RWPE2 (cell line): ENCODE measurements at places on chromosomes 5 and 9.

GRCh38 chr9:34568133-34568532 lies 21.4 kb downstream of the CNTFR start:
- H3K27ac ChIP-seq: no peak overlapping the region
- no peak overlapping the region for H3K4me3 ChIP-seq
- no peak for DNase-seq
- H3K36me3 ChIP-seq: no peaks in the 10 kb centered on the region

DNA sequence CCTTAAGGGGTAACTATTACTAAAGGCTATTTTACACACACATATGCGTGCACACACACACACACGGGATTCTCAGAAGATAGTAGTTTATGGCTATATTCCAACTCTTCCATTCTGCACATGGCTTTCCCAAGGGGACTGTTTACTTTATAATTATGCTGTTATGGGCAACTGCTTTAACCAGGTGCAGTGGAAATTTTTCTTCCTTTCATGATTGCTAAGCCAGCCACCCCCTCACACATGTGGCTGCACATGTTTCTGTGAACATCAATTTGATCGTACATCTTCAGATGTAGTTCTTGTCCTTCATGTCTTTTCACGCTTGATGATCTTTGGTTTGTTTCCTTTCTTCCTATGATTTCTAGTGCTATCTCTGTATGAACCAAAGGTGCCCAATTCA lies 37.0 kb downstream of the MRPS30 start:
- H3K4me3 ChIP-seq: no peak overlapping the region
- no peak overlapping the region for H3K27ac ChIP-seq
- no peaks in the 10 kb centered on the region for H3K36me3 ChIP-seq
- DNase-seq: no peak

DNA sequence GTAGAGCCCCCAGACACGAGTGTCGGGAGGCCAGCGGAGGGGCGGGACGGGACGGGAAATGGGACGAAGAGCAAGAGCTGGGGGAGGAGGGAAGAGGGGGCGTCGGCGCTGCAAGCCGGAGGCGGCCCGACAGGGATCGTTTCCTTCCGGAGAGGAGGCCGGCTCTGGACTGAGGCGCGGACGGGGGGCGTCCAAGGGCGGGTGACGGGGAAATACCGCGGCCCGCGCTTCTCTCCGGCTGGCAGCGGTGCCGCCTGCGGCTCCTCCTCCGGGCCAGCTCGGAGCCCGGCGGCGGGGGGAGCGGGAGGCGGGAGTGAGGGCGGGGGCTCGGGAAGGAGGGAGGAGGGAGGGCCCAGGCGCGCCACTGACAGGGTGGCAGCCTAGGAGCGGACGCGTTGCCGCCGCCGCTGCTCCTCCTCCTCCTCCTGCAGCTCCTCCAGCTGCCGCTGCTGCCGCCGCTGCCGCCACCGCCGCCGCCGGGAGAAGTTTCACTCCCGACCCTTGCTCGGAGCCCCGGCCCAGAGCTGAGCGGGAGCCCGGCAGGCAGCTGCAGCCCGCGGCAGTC lies at the start of gene CHSY3:
Gene CHSY3 (plus strand): TSS at position 364 of the 565 bp plus-strand sequence.
- H3K27me3 ChIP-seq: peaks cover 36% of the 10 kb centered on the region
- H3K4me1 ChIP-seq: peaks cover 5% of the 10 kb centered on the region
- peak within 1 kb of the TSS; percentile 41 for H3K4me3 ChIP-seq
- no peak within 1 kb of the TSS for H3K27ac ChIP-seq
- no peaks in the 10 kb centered on the region for H3K36me3 ChIP-seq
- DNase-seq: peak; percentile 88

DNA sequence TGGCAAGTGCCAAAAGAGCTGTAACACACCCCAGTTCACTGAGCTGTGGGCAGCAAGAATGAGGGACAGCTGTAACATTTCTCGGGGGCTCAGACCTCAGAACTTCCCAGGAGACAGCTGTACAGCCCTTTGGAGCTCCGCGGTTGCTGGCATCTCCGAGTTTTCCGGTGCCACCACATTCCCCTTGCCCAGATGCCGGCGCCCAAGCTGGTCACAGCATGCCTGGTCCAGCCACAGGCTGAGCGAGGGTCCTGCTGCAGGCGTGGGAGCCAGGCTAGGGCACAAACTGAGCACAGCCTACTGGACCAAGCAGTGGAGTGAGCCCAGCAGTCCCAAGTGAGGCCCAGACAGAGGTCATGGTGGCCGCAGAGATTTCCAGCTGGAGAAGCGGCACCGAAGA lies 797.7 kb upstream of the EDIL3 start:
- H3K4me1 ChIP-seq: no peaks in the 10 kb centered on the region
- H3K4me3 ChIP-seq: no peak overlapping the region
- peaks cover 34% of the 10 kb centered on the region for H3K27me3 ChIP-seq
- H3K36me3 ChIP-seq: no peaks in the 10 kb centered on the region

- peaks cover 46% of the 10 kb centered on the region for H3K36me3 ChIP-seq
- DNase-seq: no peak
- peak overlapping the region; percentile 54 for H3K27ac ChIP-seq
- H3K4me3 ChIP-seq: peak overlapping the region; percentile 67
- H3K27me3 ChIP-seq: no peaks in the 10 kb centered on the region
Measured at GRCh38 chr9:136437839-136438547, 1.7 kb downstream of the INPP5E start.

DNA sequence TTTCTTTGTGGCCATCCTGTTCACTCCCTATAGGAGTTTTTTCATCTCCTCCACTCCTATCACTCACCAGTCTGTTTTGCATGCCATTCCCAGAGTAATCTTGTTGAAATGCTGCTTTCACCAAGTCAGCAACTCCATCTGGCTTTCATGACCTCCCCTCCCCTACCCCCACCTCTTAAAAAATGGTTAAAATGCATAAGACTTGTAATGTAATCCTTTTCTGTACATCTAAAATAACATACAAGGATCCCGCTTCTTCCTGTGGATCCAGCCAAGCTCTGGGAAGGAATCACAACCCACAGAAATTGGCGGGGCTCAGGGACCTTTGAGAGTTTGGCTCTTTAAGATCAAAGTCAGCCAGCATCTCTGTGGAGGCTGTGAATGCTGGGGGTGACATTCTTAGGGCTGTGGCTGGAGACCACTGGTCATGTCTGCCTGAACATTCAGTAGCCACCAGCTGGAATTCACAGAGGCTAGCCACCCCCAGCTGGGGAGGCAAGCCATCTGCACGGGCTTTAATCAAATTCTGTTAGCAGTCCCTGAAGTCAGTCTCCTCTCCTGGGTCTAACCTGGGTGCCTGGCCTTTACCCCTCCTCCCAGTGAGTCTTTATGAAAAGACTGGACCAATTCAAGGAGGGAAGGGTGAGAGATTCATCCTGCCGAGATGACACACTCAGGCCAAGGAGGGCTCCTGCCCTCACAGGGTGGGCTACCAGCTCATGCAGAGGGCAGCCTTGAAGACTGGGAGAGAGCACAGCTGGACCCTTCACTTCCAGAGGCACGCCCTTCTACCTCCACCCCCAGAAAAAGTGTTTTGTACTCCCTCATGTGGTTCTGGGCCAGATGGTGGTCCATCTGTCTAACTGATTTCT lies 132.9 kb downstream of the LIFR start:
- H3K4me3 ChIP-seq: no peak overlapping the region
- no peak overlapping the region for H3K27ac ChIP-seq
- H3K27me3 ChIP-seq: no peaks in the 10 kb centered on the region
- no peaks in the 10 kb centered on the region for H3K36me3 ChIP-seq
- no peak for DNase-seq

DNA sequence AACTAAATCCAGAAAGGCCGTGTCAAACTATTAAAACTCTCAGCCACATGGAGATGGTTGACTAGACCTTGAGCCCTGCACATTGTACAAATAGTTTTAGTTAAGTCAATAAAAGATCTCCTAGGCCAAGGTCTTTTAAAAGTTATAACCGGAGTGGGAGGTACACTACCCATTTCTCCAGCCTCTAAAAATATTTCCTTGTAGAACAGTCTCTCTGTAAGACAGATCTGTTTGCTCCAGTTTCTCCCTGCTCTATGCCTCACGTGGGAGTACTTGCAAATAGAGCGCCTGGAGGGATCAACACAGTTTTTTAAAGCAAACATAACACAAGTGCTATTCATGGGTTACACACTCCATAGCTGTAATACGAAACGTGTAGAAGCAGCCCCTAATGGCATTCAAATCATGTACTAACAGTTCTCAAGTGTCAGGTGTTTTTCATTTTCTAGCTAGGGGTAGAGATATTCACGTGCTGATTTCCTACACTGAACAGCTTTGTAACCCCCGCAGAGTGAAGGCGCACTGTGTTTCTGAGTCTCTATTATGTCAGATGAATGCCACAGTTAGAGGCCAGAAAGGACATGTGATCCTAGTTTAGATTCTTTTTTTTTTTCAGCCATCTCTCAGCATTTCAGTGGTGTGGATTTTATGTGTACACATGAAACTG lies 703.4 kb upstream of the GRAMD2B start:
- H3K4me1 ChIP-seq: no peaks in the 10 kb centered on the region
- no peak overlapping the region for H3K4me3 ChIP-seq
- no peak overlapping the region for H3K27ac ChIP-seq
- no peaks in the 10 kb centered on the region for H3K36me3 ChIP-seq
- no peak for DNase-seq
- no peaks in the 10 kb centered on the region for H3K27me3 ChIP-seq

- no peak overlapping the region for H3K27ac ChIP-seq
- no peak overlapping the region for H3K4me3 ChIP-seq
- H3K27me3 ChIP-seq: no peaks in the 10 kb centered on the region
Measured at GRCh38 chr9:103661663-103662062, 432.4 kb upstream of the SMC2 start.

DNA sequence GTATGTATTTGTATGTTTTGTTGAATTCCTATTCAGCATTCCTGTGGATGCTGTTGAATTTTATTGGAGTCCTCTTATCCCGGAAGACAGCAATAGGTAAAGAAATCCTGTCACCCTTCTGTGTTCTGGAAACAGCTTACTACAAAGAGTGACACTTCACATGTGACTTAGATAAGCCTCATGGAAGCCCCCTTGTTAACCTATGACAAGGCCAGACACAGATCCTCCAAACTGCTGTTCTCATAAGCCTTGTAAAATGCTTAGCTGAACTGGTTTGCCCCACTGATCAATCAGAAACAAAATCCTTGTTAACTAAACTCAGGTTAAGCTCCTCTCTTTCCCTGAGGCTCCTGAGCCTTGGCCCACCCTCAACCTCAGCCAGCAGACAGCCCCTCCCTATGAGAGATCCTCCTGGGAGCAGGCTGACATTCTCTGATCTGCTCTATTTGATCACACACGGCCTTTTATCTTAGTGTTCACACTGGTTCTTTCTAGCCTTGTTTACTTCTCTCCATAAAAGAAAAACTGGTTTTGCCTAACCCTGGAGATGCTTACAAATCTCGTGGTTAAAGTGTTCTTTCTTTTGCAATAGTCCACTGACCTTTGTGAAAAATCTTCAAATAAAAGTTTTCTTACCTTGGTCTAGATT lies 29.4 kb upstream of the ATP6V1G1 start:
- no peak for DNase-seq
- no peaks in the 10 kb centered on the region for H3K27me3 ChIP-seq
- H3K4me3 ChIP-seq: no peak overlapping the region
- peaks cover 3% of the 10 kb centered on the region for H3K4me1 ChIP-seq
- H3K27ac ChIP-seq: no peak overlapping the region

DNA sequence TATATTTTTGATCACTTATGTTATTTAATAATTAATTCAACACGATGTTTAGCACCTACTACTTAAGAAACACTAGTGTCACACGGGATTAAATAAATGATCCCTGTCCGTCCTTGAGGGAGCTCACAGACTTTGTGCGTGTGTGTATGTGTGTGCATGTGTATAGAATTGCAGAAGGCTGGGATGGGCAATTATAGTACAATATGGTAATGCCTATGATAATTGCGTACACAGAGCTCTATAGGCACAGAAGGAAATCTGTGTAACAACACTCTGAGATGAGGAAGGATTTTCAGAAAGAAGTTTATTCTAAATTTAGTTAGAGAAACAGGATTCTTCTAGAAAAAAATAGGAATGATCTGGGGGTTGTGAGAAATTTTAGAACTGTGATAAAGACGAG lies 76.9 kb downstream of the CDH12 start:
- no peak for DNase-seq
- no peak overlapping the region for H3K27ac ChIP-seq
- H3K4me1 ChIP-seq: no peaks in the 10 kb centered on the region
- no peak overlapping the region for H3K4me3 ChIP-seq
- no peaks in the 10 kb centered on the region for H3K36me3 ChIP-seq

GRCh38 chr5:100898504-100899346 lies 4.4 kb downstream of the ST8SIA4 start:
- H3K36me3 ChIP-seq: no peaks in the 10 kb centered on the region
- DNase-seq: no peak
- peaks cover 58% of the 10 kb centered on the region for H3K27me3 ChIP-seq
- H3K4me1 ChIP-seq: peaks cover 4% of the 10 kb centered on the region
- no peak overlapping the region for H3K4me3 ChIP-seq

- no peaks in the 10 kb centered on the region for H3K36me3 ChIP-seq
- peaks cover 21% of the 10 kb centered on the region for H3K4me1 ChIP-seq
- H3K27me3 ChIP-seq: no peaks in the 10 kb centered on the region
- DNase-seq: no peak
- no peak overlapping the region for H3K27ac ChIP-seq
- H3K4me3 ChIP-seq: no peak overlapping the region
Measured at GRCh38 chr5:67299231-67299735, 102.7 kb upstream of the CD180 start.
